ENCODE measurements at places on chromosomes 5 and 9.

DNA sequence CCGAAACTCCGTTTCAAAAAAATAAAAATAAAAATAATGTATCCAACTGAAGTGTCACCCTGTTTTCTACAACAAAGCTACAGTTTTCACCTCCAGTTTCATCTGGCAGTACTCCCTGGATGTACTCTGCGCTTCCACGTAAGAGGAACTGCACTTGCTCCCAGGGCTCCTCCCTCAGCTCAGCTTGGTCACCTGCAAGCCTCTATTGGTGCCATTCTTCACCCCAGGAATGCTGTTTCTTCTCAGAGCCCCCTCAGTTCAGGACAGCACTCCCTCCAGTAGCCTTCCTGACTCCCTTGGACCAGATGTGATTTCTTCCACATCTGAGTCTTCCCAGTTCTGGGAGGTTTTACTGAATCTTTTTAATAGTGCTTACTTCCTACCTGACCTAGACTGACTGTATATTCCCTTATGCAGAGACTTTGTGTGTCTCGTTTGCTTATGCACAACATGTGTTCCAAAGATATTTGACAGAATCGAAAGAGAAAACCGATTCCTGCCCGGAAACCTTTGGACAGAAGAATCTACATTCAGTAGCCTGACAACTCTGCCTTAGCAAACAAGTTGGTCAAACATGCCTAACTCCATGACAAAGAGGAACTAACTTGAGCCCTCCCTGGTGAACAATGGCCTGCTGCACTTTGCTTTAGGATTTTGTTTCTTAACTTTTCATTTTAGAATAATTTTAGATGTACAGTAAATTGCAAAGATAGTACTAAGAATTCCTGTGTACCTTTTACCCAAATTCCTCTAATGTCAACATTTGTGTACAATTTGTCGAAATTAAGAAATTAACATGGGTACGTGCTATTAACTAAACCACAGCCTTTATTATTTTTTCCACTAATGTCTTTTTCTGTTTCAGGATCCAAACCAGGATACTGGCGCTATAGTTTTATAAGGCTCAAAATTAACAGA, 814 bp downstream of the CCDC125 start:
- no peak for DNase-seq

DNA sequence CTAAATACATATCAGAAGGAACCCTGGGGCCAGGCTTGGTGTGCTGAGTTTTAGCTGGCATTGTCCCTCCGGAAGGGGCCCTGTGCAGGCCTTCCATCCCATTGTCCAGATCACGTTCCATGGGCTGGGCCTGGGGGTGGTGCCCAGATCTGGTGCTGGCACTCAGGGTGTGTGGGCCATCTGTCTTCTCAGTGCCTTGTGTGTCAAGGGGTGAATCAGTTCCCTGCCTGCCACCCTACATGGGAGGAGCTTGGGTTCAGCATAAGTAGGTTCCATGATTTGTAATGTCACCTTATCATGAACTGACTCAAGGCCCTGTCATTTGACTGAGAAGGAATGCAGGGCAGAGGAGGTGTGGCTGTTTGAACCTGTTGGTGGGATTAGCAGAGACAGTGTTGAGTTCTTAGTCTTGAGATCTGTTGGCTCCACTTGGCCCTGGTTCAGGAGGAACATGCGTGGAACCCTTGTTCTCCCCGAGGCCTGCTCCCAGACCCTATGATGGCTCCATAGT, 176.8 kb downstream of the MACROH2A1 start:
- DNase-seq, result peak; percentile 3

GRCh38 chr5:151555760-151556576, 35.2 kb downstream of the FAT2 start:
- DNase-seq, result no peak

- DNase-seq, result no peak
These were observed 84.0 kb upstream of the LMNB1 start for GRCh38 chr5:126692971-126693370.

GRCh38 chr9:130206579-130206978, 34.4 kb downstream of the NCS1 start:
- no peak for DNase-seq

GRCh38 chr9:16825331-16825725, 45.1 kb downstream of the BNC2 start:
- no peak for DNase-seq

DNA sequence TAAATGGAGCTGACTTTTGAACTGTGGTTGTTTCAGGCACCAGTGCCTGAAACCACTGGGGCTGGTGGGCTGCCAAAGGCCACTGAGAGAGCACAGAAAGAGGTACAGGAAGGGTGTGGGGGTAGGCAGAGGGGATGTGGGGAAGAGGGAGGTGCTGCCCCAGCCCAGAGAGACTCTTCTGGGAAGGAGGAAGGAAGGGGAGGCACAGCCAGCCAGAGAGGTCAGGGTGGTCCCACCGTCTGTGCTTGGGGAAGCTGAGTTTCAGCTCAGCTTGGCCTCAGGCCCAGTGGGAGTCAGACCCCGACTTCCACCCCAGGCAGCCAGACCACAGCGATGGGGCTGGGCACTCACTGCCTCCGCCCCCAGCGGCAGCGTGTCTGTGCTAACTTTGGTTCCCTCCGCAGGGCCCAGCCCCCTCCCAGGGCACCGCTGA, 8.6 kb upstream of the PHYKPL start:
- DNase-seq, result no peak

DNA sequence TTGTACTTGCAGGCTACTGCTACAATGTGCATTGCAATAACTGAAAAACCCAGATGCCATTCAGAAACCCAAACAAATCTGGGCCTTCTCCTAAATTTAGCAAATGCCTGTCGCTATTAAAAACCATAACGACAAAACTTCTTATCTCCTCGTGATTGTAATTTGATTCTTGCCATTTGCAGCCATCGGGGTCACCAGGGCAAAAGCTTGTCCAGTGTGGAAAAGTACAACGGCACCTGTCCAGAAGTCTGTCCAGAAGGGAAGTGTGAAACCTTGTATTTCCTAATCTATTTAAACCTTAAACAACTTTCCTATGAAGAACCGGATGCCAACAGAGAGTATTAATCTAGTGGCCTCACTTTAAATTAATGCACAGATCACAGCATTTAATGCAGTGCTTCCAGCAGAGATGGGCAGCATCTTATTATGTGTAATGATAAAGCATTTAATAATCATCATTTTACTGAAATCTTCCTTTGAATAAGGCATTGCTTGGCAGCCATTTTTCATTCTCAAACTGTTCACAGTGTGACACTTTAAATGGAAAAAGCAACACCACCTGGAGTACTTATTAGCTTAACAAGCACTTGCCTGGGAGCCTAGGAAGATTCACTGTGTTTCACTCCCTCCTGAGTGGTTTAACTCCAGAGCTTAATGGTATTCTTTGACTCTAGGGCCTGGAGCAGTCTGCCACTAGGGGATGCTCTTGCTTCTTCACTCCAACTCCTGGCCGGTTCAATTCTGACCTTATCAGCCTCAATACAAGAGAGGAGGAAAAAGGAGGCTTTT, 4.9 kb upstream of the C7 start:
- DNase-seq, result peak; percentile 78

DNA sequence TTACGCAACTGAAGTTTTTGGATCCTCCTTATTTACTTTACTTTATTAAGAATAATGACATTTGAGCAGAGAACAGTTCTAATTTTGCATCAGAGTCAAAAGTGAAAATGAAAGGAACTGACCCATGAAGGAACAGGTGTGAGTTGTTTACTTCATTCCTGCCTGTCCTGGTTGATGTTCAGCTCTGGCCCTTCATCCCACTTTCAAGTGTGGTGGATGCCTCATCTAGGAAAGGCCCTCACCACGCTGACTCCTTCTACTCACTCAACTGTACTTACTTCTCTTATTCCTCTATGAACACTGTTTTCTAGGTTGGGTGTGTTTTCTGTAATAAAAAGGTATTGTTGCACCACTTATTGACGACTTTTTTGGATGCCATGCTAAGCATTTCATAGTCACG, 61.8 kb upstream of the PLEKHG4B start:
- DNase-seq, result no peak

- no peak for DNase-seq
These were observed 667.1 kb upstream of the RGMB start for GRCh38 chr5:98106116-98107031.

- DNase-seq, result no peak
These were observed 10.3 kb upstream of the CARD19 start for GRCh38 chr9:93085676-93086075.

GRCh38 chr9:33225319-33226147, 14.4 kb upstream of the SPINK4 start:
- peak; percentile 43 for DNase-seq

DNA sequence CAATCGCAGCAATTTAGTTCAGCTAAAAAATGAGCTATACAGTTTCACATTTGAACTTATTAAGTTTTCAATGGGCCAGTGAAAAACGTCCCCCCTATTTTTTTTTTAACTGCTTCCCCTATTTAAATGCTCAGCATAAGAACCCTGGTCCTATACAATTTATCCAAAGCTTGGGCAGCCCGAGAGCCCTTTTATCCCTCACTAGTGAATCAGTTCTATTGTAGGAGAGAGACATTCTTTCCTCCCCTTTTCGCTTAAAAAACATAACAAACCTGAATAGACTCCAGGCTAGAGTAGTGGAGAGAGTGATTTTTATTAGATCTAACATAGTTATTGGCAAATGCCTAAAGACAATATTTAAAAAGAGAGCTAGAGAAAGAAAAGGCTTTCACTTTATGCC, 1.4 kb downstream of the LIX1 start:
- DNase-seq, result no peak

DNA sequence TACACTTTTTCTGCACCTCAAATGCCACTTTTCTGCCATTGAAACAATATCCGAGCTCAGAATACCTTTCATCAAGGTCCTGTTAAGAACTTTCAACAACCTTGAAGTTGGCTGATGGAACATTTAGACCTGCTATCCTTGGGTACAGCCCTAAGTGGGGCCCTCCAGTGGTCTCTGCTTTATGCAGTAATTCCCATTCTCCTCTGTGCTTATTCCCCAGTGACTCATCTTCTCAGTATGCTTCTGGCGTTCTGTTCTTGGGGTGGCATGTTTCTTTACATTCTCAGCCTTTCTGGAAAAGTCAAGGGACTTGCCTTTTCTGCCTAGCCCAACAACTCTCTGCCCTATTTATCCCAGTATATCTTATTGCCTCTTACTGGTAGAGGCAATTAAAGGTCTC, 7.1 kb downstream of the ANP32B start:
- no peak for DNase-seq

DNA sequence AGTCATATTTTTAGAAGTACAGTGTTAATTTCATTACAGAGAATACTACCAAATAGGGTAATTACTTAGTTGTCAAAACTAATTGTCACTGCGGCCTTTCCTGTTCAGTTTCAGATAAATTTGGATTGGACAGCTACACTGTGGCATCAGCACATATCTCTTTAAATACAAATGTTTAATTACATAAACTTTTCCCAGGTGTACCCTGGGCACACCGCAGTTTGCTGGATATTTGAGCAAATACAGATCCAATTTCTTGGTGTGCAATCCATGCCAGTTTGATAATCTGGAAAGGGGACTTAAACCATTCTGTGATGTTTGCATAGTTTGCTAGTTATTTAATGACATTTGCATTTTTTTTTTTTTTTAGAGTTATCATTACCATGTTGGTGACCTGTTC, 10.8 kb downstream of the ATP6V0E1 start:
- DNase-seq, result no peak

DNA sequence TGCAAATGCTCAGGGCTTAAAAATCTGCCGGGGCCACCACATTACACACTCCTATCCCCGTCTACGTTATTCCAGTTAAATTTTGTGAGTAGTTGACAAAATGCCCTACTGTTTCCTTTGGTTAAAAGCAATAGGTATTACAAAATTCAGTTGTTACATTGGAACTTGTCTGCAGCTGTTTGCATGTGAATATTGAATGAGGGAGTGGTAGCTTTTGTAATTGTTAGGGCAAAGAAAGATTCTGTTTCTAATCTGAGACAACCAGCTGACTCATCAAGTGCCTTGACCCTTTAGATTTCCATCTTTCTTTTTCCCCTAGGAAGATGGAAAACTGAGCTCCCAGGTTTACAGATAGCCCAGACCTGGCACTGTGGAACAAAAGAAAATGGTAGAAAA, 30.2 kb downstream of the MAML1 start:
- DNase-seq, result no peak

GRCh38 chr5:154384480-154385235, 61.1 kb upstream of the SAP30L start:
- no peak for DNase-seq

DNA sequence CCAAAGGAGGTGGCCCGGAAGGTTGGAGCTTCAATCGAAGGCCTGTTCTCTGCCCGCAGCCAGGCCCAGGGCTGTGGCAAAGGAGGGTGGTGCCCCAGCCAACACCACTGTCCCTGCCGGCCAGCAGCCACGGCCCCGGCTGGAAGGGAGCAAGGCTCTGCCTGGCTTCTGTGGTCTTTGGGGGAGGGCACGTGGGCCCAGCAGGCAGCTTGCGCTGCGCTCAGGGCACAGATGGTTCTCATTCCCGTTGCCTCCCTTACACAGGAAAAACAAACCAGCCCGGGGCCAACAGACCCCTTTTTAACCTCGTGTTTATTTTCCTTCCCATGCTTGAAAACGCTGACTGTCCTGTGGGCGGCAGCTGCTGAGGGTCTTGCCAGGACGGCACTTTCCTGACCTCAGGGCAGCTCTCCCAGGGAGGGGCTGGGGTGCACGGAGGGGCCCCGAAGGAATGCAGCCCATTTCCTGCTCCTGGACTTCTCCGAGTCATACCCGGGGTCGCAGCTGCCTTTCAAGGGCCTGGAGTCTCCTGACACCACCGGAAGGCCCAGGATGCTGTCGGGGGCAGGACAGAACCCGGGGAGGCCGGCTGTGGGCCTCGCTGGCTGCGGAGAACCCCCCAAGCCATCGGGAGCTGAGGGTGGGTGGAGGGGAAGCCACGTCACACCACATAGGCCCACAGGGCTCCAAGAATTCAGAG, 1.1 kb upstream of the GPSM1 start:
- no peak for DNase-seq

- DNase-seq, result no peak
These were observed 36.9 kb downstream of the ANKRD33B start for GRCh38 chr5:10600626-10601245.

DNA sequence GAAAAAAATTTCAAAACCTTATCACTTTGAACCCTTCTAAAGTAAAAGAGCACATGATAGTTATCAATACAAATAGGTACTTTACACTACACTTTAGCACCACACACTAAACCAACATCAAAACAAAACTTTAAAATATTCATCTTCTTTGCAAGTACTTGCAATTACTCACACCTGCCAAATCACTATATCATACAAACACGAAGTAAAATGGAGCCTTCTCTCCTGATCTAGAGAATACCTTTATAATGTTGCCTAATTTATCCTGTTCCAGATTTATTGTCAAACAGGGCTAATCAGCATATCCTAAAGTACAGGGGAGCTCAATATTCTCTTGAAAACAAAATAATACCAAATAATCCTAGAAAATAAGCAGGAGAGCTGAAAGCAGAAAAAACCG, 3.0 kb downstream of the RNF145 start:
- DNase-seq, result no peak

DNA sequence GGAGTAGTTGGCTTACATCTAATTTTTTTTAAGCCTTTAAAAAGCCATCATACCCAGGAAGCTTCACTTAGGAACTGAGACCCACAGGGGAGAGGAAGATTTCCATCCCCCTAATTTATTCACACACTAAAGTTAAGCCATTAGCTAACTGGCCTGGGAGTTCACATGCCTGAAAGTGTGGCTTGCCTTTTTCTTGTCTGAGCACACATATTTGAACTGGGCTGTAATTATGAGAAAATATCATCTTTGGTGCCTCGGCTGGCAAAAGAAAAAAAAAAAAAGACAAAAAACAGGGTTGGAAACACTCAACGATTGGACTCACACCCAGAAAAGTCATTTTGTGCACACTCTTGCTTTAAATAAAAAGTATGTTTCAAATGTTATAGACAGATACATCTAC, 847.3 kb downstream of the MAT2B start:
- no peak for DNase-seq
